Tibial artery (tissue), 4 donors: ENCODE measurements at places on chromosomes 6 and 20.

- H3K4me3 ChIP-seq, result no peak overlapping the region
- peaks cover 5% of the 10 kb centered on the region for H3K4me1 ChIP-seq
- no peaks in the 10 kb centered on the region for H3K36me3 ChIP-seq
- peak overlapping the region; percentile 99 for H3K27ac ChIP-seq
- no peaks in the 10 kb centered on the region for H3K27me3 ChIP-seq
These were observed 23.4 kb upstream of the PTGIS start for GRCh38 chr20:49591217-49591865.

- H3K27me3 ChIP-seq, result peaks cover 89% of the 10 kb centered on the region
- DNase-seq, result no peak
- no peak overlapping the region for H3K4me3 ChIP-seq
- no peak overlapping the region for H3K27ac ChIP-seq
- H3K36me3 ChIP-seq, result no peaks in the 10 kb centered on the region
These were observed 134.2 kb downstream of the TRIM27 start for GRCh38 chr6:28789553-28790083.

GRCh38 chr6:29748391-29749307 is 25.4 kb downstream of the HLA-F start:
- H3K27me3 ChIP-seq, result no peaks in the 10 kb centered on the region
- no peaks in the 10 kb centered on the region for H3K36me3 ChIP-seq
- peak overlapping the region; percentile 82 for H3K27ac ChIP-seq
- H3K4me1 ChIP-seq, result peaks cover 20% of the 10 kb centered on the region
- DNase-seq, result peak; percentile 99
- H3K4me3 ChIP-seq, result peak overlapping the region; percentile 74

DNA sequence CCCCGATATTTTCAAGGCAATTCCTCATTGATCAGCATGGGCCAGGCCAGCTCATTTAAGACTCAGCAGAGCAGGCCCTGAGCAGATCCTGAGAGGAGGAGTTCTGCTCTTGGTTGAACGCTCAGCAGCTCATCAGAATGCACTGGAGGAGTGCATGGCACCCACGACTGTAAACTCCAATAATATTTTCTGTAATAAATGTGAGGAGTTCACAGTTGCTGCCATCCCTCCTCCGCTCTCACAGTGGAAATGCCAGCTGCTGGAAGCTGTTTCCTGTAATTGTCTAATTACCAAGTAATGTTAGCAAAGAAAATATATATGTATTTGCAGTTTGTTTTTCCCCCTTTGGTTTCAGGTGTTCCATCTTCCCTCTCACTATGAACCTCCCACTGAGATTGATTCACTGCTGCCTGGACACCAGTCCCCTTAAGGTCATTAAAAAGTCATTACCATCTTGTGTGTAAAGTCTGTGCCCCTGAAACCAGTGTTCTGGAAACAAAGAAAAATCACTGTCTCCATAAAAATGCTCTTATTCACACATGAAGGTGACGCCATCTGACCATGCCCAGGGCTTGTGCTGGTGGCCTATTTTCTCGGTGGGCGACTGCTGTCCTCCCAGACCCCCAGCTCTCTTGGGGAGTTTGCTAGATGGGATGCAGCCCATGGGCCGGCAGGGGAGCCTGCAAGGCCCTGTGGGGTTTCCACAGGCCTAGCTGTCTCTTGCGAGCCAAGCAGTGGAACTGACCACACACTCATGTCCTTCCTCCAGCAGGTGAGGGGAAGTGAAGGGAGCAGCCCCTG is 374.2 kb downstream of the ZFAND3 start:
- no peaks in the 10 kb centered on the region for H3K27me3 ChIP-seq
- no peaks in the 10 kb centered on the region for H3K36me3 ChIP-seq
- no peak for DNase-seq
- no peak overlapping the region for H3K27ac ChIP-seq
